ENCODE measurements at places on chromosomes 1 and 21.

GRCh38 chr1:111825217-111825616 is 69.5 kb downstream of the DDX20 start:
- no peak for DNase-seq

- DNase-seq, result no peak
Measured at GRCh38 chr1:23290836-23291565, 53.1 kb downstream of the HNRNPR start.

DNA sequence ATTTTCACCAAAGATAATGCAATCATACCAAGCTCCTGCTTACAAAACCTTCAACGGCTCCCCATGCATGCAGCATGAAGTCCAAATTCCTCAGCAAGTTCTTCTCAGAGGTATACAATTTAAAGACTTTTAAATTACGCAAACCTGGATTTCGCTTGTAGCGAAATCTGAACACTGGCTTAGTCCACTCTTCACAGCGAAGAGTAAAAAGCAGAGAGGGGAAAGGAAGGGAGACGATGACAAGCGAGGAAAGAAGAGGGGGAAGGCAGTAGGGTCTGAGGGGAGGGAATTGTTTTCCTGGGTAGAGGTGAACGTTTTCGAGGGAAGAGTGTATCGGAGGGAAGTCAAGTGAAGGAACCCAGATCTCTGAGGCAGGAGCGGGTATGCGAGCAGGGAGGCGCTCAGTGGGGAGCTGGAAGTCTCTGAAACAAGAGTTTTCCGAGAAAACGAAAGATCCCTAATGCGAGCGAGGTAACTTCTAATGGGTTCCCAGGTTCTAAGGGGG is 790 bp downstream of the TESK2 start:
- DNase-seq, result no peak

- DNase-seq, result peak; percentile 95
Measured at GRCh38 chr1:66374561-66375111, 159.3 kb upstream of the SGIP1 start.

DNA sequence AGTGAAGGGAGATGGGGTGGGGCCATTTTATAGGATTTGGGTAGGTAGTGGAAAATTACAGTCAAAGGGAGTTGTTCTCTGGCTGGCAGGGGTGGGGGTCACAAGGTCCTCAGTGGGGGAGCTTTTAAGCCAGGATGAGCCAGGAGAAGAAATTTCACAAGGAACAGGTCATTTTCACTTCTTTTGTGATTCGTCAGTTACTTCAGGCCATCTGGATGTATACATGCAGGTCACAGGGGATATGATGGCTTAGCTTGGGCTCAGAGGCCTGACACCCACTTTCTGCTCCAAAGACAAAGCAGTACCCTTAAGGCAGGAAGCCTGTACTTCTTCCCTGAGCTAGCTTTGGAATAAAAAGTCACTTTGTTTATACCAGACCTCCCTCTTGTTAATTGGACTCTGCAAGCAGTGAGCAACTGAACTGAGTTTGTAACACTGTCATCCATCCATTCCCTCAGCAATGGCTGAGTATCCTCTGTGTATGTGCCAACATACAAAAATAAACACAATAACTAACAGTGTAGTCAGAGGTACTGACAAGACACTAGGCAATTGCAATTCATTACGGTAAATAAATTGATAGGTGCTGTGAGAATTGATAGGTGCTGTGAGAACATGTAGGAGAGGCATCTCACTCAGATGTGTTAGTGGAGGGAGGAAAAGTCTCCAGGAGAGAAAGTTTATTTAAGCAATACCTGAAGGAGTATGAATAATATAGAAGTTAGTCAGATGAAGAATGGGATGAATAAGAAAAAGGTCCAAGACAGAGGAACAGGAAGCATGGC is 14.7 kb upstream of the RGS2 start:
- no peak for DNase-seq

DNA sequence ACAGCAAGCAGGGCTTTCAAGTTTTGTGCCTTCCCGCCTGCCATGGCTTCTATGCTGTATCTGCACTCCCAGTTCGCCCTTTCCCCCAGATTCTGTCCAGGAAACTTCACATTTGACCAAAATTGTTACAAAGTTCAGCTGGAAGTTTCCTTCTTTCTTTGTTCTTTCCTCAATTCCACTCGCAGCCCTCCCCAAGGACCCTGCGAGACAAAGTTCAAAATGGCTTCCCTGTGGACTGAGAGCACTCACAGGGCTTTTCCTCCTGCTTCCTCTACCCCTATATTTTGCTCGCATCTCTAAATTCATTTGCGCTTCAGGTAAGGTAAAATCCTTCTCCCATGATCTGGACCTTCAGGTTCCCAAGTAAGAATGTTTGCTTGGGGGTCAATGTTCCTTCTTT is 1348.4 kb upstream of the B3GALT2 start:
- no peak for DNase-seq

- DNase-seq, result peak; percentile 39
Measured at GRCh38 chr1:59635097-59635496, 179.7 kb upstream of the HOOK1 start.

GRCh38 chr21:40504825-40505224 is 342.1 kb downstream of the DSCAM start:
- DNase-seq, result no peak

DNA sequence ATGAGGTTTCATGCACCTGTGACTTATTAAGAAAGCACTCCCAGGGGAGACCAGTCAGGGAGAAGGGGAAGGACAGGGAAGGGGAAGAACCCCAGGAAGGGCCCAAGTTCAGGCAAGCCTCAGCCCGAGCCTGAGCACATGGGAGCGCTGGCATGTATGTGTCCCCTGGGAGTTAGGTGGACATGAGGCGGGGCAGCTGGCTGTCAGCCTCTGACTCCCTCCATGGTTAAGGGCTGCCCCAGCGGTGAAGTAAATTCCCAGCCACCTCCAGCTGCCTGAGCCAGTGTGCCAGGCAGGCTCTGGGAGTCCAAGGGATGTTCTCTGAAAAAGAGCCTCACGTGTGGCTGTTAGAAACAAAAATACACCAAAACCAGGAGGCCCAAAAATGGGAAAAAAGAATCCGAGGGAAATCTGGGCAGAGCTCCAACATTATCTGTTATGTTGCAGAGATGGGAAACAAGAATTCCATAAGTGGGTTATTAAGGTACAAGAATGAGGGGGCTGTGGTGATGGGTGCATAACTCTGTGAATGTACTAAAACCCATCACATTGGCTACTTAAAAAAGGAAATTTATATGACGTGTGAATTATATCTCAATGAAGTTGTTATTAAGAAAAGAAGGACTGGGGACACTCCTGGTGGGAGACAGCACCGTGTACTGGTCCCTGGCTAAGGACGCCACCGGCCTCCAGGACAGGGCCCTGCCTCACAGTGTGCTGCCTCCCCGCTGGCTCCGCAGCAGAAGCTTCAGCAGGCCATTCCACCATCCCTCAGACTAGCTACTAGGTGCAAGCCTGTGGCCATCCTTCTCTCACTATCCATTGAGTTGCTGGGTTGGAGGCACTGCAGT is 18.7 kb downstream of the DMRTB1 start:
- no peak for DNase-seq

DNA sequence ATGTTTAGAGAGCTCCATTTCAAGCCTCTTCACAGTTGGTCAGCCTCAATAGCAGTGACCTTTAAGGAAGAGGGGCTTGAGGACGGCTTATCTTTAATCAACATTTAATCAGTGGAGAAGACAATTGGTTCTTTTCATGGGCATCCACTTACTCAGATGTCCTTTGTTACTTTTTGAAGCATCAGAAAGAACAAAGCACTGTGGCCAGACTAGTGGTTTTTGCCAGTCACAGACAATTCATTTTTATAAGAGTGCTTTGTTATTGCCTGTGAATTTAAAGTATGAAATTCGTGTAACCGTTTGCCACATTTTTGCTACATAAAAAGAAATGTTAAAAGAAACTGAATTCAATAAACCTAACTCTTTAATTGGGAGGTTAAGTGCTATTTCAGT is 222.8 kb downstream of the TPR start:
- no peak for DNase-seq

DNA sequence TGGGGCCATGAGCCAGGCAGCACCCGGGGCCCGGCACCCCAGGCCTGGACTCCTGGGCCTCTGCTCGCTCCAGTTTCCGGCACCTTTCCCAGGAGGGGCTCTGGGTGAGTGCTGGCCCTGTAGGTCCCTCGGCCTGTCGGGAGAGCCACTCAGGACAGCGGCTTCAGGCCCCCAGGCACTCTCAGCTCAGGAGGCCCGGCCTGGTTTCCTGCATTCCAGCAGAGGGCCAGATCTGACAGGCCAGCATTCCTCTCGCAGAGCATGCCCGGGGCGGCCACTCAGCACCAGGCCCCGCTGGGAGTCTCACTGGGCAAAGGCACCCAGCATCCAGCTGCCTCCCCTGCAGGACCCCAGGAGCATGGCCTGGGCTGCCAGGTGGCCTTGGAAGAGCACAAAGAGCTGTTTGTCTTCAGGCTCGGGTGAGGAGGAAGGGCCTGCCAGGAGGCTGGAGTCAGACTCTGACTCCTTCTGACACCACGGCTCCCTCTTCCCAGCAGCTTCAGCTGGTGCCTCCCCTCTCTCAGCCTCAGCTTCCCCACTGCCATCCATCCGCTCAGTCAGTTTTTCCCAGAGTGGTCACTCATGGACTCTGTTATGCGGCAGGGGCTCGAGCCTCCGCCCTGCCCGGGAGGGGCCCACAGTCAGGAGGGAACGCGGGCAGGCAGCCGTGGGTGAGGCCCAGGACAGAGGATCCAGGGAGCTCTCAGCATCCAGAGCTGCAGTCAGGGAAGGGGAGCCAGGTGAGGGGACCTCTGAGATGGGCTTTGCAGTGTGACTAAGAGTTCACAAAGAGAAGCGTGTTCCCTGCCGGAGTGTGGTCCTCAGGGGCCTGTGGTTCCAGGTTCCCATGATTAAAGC is 51.7 kb downstream of the WNT9A start:
- DNase-seq, result no peak

GRCh38 chr1:106289265-106289928 is 767.1 kb upstream of the PRMT6 start:
- DNase-seq, result no peak

- DNase-seq, result no peak
Measured at GRCh38 chr1:110070282-110070669, 196 bp downstream of the ALX3 start.

- no peak for DNase-seq
Measured at GRCh38 chr1:28560886-28561285, 8.0 kb downstream of the TRNAU1AP start.

DNA sequence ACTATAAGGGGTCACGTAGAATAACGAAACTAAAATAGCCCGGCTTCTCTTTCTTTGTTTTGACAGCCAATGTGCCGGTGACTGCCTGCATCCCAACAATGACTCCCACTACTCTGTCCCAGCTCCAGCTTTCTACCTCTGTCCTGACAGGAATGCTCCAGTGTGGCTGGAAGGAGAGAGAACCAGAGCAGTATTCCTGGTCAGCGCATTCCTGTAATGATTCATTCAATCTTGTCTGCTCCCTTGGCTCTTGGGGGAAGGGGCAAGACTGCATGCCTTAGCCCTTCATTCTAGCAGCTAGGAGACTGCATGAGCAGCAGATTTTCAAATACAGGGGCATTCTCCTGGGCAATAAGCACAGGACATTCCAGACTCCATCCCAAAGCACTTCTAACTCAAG is 132.1 kb upstream of the PRMT6 start:
- DNase-seq, result peak; percentile 14

- DNase-seq, result no peak
Measured at GRCh38 chr1:94205639-94206038, 31.7 kb downstream of the ARHGAP29 start.

- DNase-seq, result no peak
Measured at GRCh38 chr1:117985973-117986372, 56.4 kb downstream of the WDR3 start.

DNA sequence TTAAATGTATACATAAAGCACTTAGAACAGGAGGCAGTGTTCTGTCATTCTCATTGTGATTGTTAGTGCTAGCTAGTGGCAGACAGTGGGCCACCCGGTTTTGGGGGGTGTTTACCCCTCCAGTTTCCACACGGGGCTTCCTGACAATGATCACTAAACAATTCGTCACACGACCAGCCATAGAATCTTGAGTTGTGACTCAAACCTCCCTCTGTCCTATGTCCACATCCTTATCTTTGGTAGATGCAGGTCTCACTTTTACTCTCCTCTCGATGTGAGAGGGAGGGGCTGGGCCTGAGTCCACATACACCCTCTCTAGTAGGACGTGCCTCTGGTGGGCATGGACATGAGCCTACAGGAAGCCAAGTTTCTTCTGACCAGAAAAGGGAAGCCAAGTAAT is 92.6 kb upstream of the SSX2IP start:
- DNase-seq, result no peak

GRCh38 chr1:232316864-232317263 is 313.1 kb downstream of the SIPA1L2 start:
- DNase-seq, result peak; percentile 6

DNA sequence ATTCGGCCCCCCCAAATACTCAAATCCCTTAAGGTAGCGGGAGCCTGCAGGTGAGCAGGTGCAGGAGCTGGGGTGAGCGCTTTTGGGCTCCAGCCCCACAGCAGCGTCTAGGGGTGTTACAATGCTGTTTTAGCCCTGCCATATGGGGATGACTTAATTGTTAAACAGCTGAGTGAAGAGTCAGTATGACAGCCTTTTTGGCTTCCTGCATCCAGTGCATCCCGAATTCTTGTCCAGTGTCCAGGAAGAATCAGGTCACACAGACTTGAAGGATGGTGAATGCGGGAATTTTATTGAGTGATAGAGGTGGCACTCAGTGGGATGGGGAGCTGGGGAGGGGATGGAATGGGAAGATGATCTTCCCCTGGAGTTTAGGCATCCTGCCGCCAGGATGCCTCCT is 30.4 kb upstream of the HHAT start:
- no peak for DNase-seq

DNA sequence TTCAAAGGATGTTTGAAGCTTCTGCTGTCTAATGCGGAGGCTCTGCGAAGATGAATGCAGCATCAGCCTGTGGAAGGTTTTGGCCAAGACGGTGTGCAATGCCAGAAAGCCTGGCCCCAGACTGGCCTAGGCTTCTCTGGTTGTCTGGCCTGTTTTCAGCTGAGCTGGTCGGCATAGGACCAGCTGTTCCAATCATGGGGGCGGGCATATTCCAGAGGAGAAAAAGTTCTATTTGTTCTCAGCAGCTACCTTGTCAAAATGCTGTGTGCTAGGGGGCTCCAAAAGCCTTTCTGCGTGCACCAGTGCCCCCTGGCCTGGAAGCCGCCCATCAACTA is 57.6 kb downstream of the TGFB2 start:
- no peak for DNase-seq

GRCh38 chr1:156281281-156281680 is 1.3 kb downstream of the SMG5 start:
- peak; percentile 57 for DNase-seq

- peak; percentile 60 for DNase-seq
Measured at GRCh38 chr1:109112056-109112651, 1.8 kb upstream of the ELAPOR1 start.

- no peak for DNase-seq
Measured at GRCh38 chr1:8070381-8070811, 44.3 kb upstream of the ERRFI1 start.

Data from fibroblast of mammary gland (primary cell).